ENCODE measurements at places on chromosomes 13 and 19.

GRCh38 chr19:33197591-33198000 is 3.5 kb downstream of the LRP3 start:
- DNase-seq, result no peak
- H3K4me1 ChIP-seq, result no peaks in the 10 kb centered on the region
- no peaks in the 10 kb centered on the region for H3K36me3 ChIP-seq
- H3K27ac ChIP-seq, result no peak overlapping the region
- H3K27me3 ChIP-seq, result peaks cover 30% of the 10 kb centered on the region

DNA sequence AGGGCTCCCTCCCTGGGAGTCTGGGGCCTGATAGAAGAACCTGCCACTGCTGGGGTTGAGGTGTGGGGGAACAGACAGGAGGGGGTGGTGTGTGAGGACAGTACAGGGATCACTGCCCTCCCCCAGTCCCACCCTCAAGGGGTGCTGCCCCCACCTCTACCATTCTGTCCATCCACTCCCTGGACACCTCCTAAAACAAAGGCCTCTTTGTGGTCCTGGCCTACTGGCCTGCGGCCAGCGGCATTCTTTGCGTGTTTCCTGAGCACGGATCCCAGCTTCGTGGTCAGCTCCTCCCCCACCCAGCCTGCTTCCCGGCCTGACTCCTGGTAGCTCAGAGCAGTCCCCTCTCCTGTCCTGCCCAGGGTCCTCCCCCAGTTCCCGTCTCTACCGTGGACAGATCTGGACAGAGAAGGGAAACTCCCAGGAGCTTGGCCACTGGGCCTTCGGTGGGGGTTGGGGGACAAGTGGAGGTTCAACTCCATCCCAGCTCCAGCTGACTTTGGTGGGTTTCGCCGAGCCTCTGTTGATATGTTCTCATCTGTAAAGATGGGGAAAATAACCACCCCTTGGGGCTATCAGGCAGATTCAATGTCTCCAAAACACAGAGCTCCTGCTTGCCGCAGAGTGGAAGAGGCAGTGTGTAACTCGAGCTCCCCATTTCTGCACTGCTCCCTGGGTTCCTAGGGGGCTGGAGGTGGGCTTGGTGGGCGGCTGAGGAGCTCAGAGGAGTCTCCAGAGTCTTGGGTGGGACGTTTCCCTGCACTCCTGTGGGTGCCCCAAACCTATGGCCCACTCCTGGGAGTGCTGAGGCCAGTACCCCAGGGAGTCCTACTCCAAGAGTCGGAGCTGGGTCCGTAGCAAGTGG is 48.7 kb downstream of the LYL1 start:
- no peaks in the 10 kb centered on the region for H3K4me1 ChIP-seq
- no peak overlapping the region for H3K27ac ChIP-seq
- H3K27me3 ChIP-seq, result peaks cover 24% of the 10 kb centered on the region
- DNase-seq, result no peak
- H3K36me3 ChIP-seq, result no peaks in the 10 kb centered on the region

DNA sequence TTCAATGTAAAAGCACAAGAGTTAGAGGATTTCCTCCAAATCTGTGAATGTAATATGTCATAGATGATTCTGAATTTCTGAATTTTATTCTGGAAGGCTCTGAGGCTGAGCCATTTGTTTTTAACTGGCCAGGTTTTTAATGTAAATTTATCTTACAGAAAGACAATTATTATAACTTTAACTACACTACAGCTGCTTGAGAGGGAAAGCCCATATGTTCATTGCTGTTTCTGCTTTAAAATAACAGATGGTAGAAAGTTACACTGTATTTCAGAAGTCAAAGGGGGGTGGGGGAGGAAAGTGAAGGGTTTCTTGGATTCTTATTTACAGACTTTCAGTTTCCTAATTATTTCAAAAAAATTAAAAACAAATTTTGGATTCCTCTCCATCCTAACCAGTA is 62.8 kb downstream of the DNAJC15 start:
- H3K27ac ChIP-seq, result no peak overlapping the region
- DNase-seq, result no peak
- peaks cover 23% of the 10 kb centered on the region for H3K36me3 ChIP-seq
- H3K27me3 ChIP-seq, result no peaks in the 10 kb centered on the region
- H3K4me3 ChIP-seq, result no peak overlapping the region

DNA sequence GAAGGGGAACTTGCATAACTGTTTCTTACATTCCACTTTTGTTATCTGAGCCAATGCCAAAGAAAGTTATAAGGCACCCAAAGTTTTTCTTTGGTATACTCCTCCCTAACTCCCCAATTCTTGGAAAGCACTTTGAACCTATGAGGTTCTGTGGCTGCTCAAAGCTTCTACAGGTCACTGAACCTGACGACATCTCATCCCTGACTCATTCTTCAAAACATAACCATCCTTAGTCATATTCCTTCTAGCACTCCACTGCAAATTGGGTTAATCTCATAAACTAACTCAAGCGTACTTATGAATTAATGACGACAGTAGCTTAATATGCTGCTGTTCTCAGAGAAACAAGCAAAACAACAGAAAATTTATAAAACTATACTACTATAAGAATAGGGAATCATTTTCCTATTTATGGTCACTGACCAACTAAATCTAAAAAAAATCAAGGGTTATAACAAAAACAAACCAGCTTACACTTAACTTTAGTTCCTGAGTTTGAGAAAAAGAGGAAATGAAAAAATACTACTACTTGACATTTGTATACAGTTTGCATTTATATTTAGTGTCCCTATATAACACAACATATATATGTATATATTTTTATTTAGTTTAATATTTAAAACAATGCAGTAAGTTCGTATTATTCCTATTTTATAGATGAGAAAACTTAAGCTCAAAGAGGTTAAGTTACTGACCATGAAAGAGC is 69.1 kb downstream of the CAB39L start:
- H3K4me1 ChIP-seq, result no peaks in the 10 kb centered on the region
- H3K4me3 ChIP-seq, result no peak overlapping the region
- DNase-seq, result no peak
- H3K36me3 ChIP-seq, result no peaks in the 10 kb centered on the region

GRCh38 chr19:15902254-15902653 is 4.4 kb upstream of the CYP4F2 start:
- no peaks in the 10 kb centered on the region for H3K4me1 ChIP-seq
- DNase-seq, result no peak
- H3K27me3 ChIP-seq, result peaks cover 34% of the 10 kb centered on the region
- H3K27ac ChIP-seq, result no peak overlapping the region
- H3K36me3 ChIP-seq, result no peaks in the 10 kb centered on the region
- no peak overlapping the region for H3K4me3 ChIP-seq

DNA sequence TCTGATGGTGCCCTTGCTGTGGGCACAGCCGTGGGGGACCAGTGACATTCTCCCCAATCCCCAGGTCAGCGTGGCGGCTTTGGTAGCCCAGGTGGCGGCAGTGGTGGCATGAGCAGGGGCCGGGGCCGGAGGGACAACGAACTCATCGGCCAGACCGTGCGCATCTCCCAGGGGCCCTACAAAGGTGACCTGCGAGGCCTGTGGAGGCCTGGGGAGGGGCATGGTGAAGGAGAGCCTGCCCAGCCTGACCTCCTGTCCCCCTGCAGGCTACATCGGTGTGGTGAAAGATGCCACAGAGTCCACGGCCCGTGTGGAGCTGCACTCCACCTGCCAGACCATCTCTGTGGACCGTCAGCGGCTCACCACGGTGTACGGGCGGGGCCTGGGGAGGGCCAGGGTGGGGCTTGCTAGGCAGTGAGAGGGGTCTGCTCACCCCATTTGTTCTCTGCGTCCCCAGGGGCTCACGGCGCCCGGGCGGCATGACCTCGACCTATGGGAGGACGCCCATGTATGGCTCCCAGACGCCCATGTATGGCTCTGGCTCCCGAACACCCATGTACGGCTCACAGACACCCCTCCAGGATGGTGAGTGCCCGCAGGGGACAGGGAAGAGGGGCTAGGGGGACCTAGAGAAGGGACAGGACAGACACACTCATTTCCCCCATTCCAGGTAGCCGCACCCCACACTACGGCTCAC is 7.7 kb upstream of the TIMM50 start:
- peaks cover 56% of the 10 kb centered on the region for H3K36me3 ChIP-seq
- H3K27ac ChIP-seq, result no peak overlapping the region
- DNase-seq, result no peak
- H3K4me3 ChIP-seq, result no peak overlapping the region
- peaks cover 24% of the 10 kb centered on the region for H3K4me1 ChIP-seq
- H3K27me3 ChIP-seq, result no peaks in the 10 kb centered on the region

- peaks cover 22% of the 10 kb centered on the region for H3K4me1 ChIP-seq
- no peak for DNase-seq
These were observed 16.3 kb upstream of the PSMD8 start for GRCh38 chr19:38358071-38358470.

DNA sequence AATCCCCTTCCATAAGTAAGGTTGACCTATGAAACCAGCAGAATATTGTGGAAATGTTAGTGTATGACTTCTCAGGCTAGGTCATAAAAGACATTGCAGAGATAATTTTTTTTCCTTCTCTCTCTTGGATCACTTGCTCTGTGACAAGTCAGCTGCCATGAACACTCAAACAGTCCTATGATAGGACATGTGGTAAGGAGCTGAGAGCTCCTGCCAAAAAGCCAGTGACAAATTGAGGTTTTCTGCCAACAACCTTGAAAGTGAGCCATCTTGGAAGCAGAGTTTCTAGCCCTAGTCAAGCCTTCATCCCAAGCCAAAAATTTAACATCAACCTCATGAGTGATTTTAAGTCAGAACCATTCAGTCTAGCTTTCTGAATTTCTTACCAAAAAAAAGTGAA is 270.9 kb upstream of the NBEA start:
- no peaks in the 10 kb centered on the region for H3K4me1 ChIP-seq
- no peak overlapping the region for H3K4me3 ChIP-seq
- H3K27me3 ChIP-seq, result no peaks in the 10 kb centered on the region
- DNase-seq, result no peak

DNA sequence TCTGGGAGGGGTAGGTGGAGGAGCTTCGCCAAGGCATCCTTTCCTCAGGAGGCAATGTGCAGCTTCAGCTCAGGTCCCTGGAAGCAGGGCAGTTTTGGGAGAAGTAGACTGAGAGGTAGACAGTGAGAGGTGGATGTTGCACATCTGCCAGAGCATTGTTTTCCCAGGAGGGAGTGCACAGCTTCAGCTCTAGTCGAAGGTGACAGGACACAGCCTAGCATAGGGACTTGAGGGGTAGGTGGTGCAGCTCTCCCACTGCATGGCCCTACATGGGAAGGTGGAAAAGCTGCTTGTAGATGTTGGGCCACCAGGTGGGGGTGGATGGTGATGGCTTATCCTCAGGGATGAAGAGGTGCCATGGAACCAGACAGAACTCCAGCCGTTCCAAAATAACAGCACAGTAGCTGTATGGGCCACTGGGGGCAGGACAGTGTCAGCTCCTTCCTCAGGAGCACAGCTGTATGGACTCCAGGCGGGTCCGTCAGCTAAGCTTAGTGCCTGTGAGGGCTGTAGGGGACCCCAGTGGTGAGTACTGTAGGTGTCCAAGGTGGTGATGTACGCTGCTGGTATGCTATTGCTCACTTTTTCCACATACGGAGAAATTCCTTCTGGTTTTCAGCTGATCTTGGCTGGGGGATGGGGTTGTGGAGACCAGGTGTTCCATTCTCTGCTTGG is 17.4 kb upstream of the ZNF543 start:
- H3K27me3 ChIP-seq, result no peaks in the 10 kb centered on the region
- H3K4me1 ChIP-seq, result no peaks in the 10 kb centered on the region
- DNase-seq, result no peak
- H3K36me3 ChIP-seq, result peaks cover 67% of the 10 kb centered on the region

- DNase-seq, result no peak
- no peaks in the 10 kb centered on the region for H3K27me3 ChIP-seq
- H3K4me3 ChIP-seq, result no peak overlapping the region
- no peaks in the 10 kb centered on the region for H3K4me1 ChIP-seq
- no peak overlapping the region for H3K27ac ChIP-seq
- peaks cover 26% of the 10 kb centered on the region for H3K36me3 ChIP-seq
These were observed 205.8 kb downstream of the GGACT start for GRCh38 chr13:100382785-100383184.

DNA sequence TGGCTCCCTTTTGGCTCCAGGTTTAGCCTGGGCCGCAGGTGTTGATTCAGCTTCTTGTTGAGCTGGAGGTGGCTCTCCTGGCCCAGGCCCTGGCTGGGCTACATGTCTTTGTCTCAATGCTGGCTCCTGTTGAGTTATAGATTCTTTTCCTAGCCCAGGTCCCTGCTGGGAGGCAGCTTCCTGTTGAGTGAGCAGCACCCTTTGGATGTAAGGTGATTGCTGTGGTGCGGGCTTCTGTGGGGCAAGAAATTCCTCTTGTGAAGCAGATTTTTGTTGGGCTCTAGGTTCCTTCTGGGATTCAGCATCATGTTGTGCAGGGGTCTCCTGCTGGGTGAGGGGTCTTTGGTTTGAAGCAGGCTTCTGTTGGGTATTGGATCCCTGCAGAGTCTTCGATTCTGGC is 545 bp downstream of the LIPE start:
- H3K27me3 ChIP-seq, result peaks cover 11% of the 10 kb centered on the region
- no peaks in the 10 kb centered on the region for H3K36me3 ChIP-seq
- no peak overlapping the region for H3K27ac ChIP-seq
- no peak overlapping the region for H3K4me3 ChIP-seq
- H3K4me1 ChIP-seq, result peaks cover 14% of the 10 kb centered on the region

Measured in activated T-helper 1 cell treated with anti-CD3 and anti-CD28 coated beads, Interleukin-12 subunit alpha, Interleukin-12 subunit beta, Interleukin-2, Interleukin-4 antibody, amounts not matched to agents 30 ng/mL and 10 ng/mL and 1 ng/mL, durations not matched to agents 14 hours and 24 hours and 36 hours (primary cell).